ENCODE measurements at places on chromosomes 5 and 9.

DNA sequence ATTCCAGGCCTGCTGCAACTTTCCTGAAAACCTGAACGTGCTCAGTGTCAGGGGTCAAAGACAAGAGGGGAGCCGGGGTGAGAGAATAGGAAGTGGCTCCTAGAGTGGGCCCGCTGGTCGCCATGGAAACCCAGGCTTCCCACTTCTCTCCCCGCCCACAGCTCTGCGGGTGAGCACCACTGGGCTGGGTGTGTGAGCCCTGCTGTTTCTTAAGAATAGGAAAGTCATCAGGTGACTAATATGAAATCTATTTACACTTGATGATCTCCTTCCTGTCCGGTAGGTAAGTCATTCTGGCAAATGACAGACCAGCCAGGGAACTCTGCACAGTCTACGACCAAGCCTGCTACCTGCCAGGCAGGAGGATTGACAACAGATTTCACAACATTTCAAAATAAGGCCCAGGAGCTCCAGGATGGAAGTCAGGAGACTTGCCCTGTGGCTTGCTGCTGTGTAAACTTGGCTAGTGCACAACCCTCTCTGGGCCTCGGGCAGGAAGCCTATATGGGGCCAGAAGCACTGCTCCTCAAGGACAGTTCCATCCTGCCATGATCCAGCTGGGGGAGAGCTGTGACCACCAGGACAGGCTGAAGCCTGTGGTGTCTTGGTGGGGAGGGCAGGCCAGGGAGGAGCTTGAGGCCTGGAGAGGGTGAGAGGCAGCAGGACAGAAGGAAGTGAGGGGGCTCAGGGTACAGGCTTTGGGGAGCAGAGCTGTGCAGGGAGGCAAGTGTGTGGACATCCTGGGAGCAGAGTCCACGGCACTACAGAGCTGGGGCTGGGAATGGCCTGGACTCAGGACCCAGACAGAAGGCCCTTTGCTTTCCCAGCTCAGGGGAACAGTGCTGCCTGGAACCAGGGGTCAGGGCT is 60.6 kb downstream of the SHB start:
- DNase-seq, result peak; percentile 80

GRCh38 chr9:9631284-9631683 is 981.5 kb downstream of the PTPRD start:
- no peak for DNase-seq

GRCh38 chr9:77975806-77976205 is 55.8 kb downstream of the GNAQ start:
- DNase-seq, result no peak

- DNase-seq, result peak; percentile 32
These were observed 118.6 kb downstream of the SPEF2 start for GRCh38 chr5:35736280-35736679.

- no peak for DNase-seq
These were observed 107.9 kb downstream of the INVS start for GRCh38 chr9:100206899-100207298.

- DNase-seq, result no peak
These were observed 1.9 kb upstream of the CLTB start for GRCh38 chr5:176418251-176418650.

GRCh38 chr9:125966959-125967711 is 220.0 kb downstream of the PBX3 start:
- DNase-seq, result no peak

DNA sequence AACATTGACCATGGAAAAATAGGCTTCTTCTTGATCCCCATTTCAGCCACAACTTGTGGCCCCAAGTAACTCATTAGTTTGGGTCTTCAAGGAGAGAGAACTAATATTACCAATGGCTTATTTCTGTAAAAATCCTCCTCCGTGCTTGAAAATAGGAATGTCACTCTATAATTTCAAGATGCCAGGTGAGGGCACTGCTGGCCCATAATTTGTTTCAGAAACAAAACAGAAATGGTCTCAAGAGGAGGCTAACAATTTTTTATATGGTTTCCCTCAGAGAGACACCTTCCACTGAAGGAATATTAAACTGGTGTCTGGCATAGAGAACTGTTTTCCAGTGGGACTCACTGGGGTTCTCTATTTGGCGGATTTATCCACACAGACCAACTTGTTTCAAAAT is 437.0 kb upstream of the TRPC7 start:
- DNase-seq, result no peak
